ENCODE measurements at places on chromosomes 5 and 9.
A peak's percentile ranks its signal among the peaks of the same experiment; 100 is the strongest.

DNA sequence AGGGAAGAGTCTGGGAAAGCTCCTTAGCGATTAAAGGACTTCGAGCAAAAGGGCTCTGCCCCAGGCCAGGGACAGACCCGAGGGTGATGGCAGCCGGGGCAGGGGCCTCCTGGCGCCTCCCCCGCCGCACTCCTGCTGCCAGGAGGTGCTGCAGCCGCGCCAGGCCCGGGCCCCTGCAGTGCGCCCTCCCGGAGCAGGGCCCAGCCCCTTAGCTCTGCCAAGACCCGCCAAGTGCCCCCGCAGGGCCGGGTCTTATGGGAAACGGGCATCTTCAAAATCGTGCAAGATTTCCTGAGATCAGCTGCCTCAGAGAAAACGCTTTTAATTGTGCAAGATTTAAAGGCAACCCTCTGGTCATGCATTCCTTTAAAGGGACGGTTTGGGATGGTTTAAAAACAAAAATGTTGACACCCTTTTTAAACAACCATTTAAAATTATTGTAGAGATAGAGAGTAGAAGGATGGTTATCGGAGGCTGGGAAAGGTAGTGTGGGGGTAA lies 52.4 kb downstream of the CDC14B start:
- DNase-seq: peak; percentile 57

DNA sequence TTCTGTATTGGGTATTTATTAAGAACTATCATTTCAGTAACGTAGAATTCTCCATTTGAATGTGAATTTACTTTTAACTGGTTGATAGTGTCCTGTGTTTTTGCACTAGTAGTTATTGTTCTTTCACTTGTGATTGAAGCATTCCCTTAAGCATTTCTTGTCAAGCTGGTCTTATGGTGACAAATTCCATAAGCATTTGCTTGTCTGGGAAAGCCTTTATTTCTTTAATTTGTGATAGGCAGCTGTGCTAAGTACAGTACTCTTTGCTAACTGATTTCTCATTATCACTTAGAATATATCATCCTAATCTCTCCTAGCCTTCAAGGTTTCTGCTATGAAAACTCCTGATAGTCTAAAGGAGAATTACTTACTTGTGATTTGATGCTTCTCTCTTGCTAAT lies 21.3 kb upstream of the SPATA31E1 start:
- DNase-seq: no peak

- no peak for DNase-seq
Measured at GRCh38 chr5:83050723-83051340, 26.4 kb downstream of the TMEM167A start.

- DNase-seq: no peak
Measured at GRCh38 chr9:92631452-92632343, 38.2 kb downstream of the IPPK start.

- DNase-seq: no peak
Measured at GRCh38 chr9:134632329-134632728, 9.3 kb upstream of the COL5A1 start.

DNA sequence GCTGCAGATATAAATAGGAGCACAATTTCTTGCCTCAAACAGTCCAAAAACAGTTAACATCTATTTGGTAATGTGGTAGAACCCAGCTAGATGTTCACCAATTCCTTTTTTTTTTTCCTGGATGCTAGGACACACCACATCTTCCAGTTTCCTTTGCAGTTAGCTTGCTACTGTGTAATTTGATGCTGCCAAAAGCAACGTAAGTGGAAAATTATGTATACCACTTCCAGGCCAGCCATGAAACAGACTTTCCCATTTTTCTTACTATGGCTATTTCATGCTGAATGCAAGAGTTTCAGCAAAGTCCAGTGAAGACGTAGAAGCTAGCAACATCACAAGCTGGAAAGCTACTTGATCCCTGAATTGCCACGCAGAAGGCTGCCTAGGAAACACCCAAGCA lies 667.2 kb downstream of the TLE1 start:
- no peak for DNase-seq

GRCh38 chr5:118557251-118557661 lies 431.1 kb downstream of the DTWD2 start:
- no peak for DNase-seq

GRCh38 chr9:133468374-133468773 lies 8.6 kb downstream of the CACFD1 start:
- no peak for DNase-seq

GRCh38 chr9:97366476-97366875 lies 45.4 kb upstream of the TDRD7 start:
- DNase-seq: no peak

GRCh38 chr9:92947268-92948037 lies at the start of gene FGD3:
Gene FGD3, plus strand, starts transcription at chr9:92947523. Its CDS starts 28,734 bp downstream, at chr9:92976257.
- no peak for DNase-seq

DNA sequence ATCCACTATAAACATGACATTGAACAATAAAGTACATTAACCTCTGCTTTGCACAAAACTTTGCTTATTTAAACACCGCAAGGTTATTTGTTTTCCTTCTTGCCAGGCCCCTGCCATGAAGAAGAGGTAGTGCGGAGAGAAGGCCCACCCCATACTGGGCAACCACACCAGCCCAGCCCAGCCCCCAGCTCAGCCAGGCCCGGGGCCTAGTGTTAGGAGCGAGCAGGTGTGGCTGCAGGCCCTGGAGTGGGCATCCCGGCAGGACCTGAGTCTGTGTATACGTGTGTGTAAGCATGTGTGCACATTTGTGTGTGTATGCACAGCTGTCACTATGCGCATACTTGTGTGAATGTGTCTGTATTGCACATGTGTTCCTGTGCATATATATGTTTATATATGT lies 90.4 kb upstream of the MVB12B start:
- DNase-seq: no peak

- peak; percentile 27 for DNase-seq
Measured at GRCh38 chr9:125631391-125632085, 75.5 kb downstream of the MAPKAP1 start.

DNA sequence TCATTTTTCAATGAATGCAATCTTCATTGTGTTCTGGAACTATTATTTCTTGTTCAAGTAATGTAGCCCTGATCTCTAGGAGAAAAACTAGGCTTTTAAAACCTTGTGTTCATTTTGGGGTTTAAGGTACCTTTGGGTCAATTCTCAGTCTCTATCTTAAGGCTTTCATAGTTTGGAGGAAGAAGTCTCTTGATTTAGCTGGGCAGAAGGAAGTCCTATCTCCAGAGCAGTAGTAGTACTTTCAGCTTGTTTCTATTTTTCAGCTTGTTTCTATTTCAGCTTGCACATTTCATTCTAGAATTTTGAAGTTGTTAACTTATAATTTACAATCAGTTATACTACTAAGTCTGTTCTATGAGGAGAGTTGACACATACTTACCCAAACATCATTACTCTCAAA lies 15.2 kb downstream of the CSNK1G3 start:
- no peak for DNase-seq

DNA sequence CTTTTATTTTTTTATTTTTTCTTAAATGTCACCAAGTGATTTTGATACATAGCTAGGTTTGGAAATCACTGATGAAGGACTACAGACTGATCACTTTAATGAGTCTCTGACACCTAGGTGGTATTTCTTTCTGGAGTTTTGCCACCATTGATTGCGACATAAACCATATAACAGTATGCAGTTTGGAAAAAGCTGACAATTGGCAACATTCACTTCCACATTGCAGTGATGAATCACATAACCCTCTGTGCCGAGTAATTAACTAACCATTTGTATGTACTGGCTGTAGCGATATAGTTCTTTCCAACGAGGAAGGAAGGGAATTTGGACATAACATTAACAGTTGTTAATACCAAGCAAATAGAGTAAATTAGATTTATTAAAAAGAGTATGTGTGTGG lies 222.9 kb upstream of the EFNA5 start:
- no peak for DNase-seq

GRCh38 chr5:66628561-66628960 lies 32.4 kb downstream of the MAST4 start:
- no peak for DNase-seq

GRCh38 chr5:141182248-141182647 lies at the start of gene PCDHB16:
Gene PCDHB16, plus strand, starts transcription at chr5:141182387. Its CDS starts 173 bp downstream, at chr5:141182560.
- peak; percentile 48 for DNase-seq

GRCh38 chr5:180631549-180632383 lies 17.6 kb downstream of the FLT4 start:
- DNase-seq: no peak

DNA sequence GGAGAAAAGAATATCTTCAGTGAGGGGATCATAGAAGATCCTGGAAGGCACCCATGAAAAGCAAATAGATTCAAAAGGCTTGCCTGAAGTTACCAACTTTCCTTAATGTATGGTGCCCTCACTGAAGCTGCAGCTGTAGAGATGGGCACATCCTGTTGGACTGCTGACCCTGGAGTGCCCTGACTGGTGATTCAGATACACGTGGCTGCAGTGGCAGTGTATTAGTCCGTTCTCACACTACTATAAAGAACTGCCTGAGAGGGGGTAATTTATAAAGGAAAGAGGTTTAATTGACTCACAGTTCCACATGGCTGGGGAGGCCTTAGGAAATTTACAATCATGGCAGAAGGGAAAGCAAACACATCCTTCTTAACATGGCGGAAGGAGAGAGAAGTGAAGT lies 80.3 kb downstream of the OSMR start:
- DNase-seq: no peak

- DNase-seq: no peak
Measured at GRCh38 chr9:85502815-85503655, 238.7 kb downstream of the AGTPBP1 start.
